KG1 (cell line): ENCODE measurements at places on chromosomes 7 and 10.
A peak's percentile ranks its signal among the peaks of the same experiment; 100 is the strongest.

- no peak for DNase-seq
Observed at GRCh38 chr7:116232350-116232749, 22.0 kb downstream of the TES start.

DNA sequence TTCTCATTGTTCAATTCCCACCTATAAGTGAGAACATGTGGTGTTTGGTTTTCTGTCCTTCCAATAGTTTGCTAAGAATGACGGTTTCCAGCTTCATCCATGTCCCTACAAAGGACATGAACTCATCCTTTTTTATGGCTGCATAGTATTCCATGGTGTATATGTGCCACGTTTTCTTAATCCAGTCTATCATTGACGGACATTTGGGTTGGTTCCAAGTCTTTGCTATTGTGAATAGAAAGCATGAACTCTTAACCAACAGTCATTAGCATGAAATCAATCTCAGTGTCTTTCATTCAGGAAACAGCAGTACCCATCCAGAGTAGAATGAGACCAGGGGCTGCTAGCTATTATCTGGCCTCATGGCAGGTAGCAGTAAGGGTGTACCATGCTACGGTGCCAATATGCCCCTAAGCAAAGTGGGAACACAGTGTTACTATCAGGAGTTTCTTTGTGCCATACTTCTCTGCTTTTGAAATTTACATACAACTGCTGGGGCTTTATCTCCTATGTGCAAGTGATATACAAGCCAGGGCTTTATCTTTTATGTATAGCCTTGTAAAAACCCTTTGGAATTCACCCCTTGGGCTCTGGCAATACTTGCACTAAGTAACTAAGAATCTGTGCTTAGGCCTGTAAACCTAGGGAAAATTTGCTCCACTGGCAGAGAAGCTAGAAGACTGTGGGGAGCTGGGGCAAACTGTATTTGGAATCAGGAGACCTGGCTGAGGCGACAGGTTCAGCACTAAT lies 5.4 kb downstream of the PON2 start:
- DNase-seq, result no peak

- no peak for DNase-seq
Observed at GRCh38 chr7:42198974-42199668, 37.9 kb downstream of the GLI3 start.

DNA sequence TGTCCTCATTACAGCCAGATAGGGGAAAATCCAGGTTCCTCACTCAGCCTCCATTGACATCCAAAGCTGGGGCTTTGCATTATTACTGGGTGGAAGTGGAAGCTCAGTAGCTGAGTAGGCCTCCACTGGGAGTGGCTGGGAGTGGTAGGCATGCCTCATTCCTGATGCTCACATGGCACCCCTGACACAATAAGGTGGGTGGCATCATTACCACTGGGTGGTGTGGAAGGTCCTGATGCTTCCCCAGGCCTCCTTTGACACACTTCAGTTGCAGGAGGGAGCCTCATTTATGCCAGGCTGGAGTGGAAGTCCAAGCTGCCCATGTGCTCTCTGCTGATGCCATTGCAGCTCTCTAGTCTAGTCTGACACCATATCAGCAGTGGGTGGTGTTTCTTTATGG lies 48.2 kb upstream of the GPR141 start:
- DNase-seq, result no peak

- no peak for DNase-seq
Observed at GRCh38 chr10:58950618-58951017, 225.8 kb upstream of the PHYHIPL start.

DNA sequence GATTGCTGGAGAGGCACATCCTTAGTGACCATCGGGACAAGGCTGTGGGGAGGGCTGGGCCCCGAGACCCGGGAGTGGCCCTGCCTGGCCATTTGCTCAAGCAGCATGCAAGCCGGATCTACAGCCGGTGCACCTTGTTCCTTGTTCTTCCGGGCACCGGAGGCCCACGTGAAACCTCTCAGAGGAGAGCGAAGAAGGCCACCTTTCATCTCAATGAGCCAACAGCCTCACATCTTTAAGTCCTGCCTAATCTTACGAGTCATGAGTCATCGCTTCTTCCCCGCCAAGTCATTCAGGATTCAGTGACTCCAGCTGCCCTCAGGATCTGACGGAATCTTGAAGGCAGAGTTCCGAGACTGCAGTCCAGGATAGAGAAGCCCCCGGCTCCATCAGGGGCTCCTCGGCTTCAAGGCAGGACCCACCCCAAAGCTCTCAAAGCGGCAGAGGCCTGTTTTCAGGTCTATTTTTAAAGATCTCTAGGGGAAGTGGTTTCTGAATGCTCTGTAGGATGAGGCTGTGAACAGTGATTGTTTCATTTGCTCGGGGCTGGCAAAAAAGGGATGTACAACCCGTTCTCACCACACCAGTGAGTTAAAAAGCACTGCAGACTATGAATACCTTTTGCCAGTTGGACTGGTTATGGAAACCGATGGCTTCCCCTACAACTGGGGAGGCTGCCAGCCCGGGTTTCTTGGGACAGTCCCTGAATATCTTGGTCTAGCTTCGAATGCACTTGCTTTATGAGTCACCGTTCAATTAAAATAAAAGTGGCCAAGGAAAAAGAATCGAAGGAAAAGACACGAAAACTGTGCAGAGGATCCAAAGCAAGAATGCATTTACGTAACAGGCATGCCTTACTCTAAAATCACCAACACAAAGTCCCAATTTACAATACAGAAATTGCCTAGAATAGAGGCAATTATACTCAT lies 57.2 kb upstream of the ECHDC3 start:
- DNase-seq, result peak; percentile 83

- no peak for DNase-seq
Observed at GRCh38 chr7:120865191-120865981, 7.4 kb upstream of the TSPAN12 start.

DNA sequence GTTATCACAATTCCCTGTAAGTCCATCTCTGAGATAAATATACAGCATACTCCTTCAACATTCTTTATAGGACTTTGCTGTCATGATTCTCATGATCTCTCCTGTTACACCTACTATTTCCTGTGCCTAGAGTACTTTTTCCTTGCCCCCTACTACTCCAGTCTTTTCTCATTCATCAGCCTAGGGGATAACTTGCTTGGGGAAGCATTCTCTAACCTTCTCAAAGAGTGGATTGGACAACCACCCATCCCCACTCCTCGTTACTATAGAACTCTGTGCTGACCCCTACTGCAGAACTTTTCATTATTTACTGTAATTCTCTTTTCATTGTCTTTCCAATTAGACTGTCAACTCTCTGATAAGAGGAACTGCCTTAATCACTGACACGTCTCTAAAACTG lies 57.4 kb upstream of the TFEC start:
- DNase-seq, result no peak

DNA sequence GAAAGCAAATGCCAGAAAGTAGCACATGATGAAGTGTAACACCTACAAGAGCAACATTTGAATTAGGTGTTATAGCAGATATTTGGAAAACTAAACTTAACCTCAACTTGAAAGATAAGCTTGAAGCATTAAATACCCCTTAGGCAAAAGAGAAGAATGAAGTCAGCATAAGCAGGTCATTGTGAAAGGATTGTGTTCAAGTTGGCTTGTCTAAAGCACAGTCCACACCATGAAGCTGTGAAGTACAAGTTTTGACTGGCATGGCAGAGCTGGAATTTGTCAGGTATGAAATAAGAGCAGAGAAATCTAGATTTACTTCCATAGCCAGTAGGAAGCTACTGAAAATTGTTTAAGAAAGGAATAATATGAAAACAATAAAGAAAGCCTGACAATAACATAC lies 480.3 kb upstream of the POT1 start:
- no peak for DNase-seq

- no peak for DNase-seq
Observed at GRCh38 chr10:52488606-52489485, 174.8 kb downstream of the DKK1 start.

DNA sequence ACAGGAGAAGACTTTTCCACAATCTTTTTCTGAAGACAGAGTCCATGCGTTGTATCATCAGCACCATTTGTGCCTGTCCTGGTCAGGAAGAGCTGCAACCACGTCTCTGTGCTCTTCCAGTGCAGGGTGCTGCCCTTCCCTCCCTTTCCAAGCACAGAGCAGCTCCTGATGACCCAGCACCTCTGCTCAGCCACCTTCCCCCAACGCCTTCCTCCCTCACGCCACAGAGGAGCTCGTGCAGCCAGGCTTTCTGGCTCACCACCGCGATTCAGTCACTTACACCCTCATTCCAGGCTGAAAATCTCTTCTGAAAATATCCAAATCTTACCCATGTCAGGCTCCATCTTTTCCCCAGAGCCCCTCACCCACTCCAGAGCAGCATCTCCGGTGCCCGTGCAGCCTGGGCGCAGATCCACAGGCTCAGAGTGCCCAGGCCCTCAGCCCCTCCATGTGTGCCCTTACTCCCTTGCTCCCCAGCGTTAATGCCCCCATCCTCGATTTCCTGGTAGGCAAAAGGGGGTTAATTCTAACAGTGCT lies 181.5 kb downstream of the DIP2C start:
- DNase-seq, result no peak

DNA sequence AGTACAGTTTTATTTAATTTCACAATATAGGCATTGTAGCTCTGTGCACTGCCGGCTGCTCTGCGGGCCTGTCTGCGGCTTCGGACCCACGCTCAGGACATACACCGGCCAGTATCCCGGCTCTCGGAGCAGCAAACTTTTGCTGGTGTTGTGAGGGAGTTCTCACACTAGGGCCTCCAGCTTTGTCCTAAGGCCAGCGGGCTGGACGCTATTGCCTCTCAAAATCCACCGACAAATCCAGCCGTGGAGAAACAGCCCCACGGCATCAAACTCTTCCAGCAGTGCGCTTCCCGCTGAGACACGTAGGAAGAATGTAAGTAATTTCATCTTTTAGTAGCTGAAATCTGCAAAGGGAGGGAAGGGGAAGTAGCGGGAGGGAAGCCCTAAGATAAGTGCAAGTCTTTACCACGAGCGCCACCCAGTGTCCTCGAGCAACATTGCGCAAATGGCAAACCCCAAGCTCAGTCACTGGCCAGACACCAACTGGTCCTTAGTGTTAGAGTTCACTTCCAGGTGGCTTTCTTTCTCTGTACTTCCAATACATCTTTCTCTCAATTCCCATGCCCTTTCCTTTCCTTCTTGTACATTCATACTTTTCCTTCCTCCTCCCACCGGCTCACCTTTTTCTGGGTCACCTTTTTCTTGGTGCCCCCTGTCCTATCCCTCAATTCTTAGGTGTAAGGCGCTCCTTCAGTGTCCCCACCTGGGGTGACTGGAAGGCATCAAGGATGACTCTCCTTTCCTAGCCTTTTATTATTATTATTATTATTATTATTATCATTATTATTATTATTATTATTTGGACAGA lies 3.0 kb upstream of the DLX5 start:
- no peak for DNase-seq

DNA sequence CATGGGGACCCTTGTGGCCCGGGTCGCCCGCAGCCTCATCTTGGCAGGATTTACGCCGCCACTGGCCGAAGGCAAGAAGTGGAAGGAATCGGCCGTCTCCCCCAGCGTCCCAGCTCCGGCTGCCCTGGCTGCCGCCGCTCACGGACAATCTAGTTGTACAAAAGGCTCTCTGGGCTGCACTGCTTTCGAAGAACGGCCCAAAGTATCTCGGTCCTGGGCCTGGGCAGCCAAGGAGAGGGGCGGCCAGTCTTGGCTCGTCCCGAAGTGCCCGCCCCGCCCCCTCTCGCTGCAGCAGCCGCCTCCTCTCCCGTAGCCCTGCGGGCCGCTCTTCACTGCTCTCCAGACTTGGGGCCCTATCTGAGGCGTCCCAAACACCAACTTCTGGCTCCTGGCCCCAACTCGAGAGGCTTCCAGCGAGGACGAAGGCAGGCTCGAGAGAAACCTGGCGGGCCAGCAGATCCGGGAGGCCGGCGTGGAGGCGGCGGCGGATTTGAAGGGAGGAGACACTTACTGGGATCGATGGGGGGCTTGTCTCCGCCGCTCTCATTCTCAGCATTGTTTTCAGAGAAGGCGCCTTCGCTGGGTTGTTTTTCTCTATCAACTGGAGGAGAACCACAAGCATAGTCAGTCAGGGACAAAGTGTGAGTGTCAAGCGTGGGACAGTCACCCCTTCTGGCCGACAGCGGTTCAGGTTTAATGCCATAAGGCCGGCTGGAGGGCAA lies 809 bp downstream of the HOXA9 start:
- DNase-seq, result no peak

DNA sequence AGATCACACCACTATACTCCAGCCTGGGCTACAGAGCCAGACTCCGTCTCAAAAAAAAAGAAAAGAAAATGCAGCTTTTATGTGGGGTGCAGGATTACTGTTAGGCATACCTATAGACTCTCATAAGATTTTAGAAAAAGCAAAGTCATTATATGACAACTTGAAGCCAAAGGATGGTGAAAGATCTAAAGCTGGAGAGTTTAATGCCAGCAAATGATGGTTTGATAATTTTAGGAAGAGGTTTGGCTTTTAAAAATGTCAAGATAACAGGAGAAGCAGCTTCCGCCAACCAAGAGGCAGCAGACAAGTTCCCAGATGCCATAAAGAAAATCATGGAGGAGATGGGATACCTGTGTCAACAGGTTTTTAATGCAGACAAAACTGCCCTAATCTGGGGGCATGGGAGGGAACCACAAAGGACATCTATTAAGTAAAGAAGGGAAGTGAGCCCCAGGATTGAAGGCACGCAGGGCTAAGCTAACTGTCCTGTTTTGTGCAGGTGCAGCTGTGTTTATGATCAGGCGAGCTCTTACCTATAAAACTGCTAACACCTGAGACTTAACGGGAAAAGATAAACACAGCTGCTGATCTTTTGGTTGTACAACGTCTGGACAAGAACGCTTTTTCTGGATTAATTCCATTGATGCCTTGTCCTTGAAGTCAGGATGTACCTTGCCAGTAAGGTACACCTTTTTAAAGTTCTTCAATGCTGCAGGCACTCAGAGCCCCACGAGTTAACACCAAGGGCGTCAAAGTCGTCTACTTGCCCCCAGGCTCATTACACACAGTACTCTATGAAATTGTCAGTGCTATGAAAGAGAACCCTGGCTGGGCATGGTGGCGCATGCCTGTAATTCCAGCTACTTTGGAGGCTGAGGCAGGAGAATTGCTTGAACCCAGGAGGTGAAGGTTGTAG lies 10.5 kb upstream of the ANKRD61 start:
- DNase-seq, result no peak

- DNase-seq, result no peak
Observed at GRCh38 chr7:55309040-55309991, 55.8 kb upstream of the LANCL2 start.

GRCh38 chr7:150845421-150845861 lies 6.9 kb upstream of the AOC1 start:
- DNase-seq, result no peak

DNA sequence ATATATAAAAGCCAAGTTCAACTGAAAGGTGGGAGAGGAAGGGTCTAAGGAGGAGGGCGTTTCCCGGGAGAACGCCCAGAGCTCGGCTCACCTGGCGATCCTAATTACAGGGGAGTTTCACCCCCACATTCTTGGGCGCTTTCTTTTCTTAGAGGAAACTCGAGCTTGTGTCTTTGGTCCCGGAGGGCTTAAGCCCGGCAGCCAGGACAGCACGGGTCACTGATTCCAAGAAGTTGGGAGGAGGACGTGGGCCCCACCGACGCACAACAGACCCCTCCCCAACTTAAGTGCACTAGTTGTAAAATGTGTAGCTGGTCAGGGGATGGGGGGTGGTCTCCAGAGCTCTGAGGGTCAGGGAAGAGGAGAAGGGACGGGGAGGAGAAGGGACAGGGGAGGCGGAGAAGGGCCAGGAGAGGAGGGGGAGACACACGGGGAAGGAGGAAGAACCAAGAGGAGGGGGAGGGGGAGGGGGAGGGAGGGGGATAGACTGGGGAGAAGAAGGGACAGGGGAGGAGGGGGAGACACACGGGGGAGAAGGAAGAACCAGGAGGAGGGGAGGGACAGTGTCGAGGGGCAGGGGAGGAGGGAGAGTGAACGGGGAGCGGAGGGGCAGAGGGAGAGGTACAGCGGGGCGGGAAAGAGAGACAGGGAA lies 874 bp downstream of the BAIAP2L1 start:
- no peak for DNase-seq

GRCh38 chr7:66257481-66257880 lies 52.3 kb downstream of the TPST1 start:
- no peak for DNase-seq
